Stimulated activated CD8-positive, alpha-beta memory T cell treated with anti-CD3 and anti-CD28 coated beads, Interleukin-4, amount 100 ng/mL, for 1 hour (primary cell): ENCODE measurements at places on chromosomes 3 and 15.

- DNase-seq: no peak
Observed at GRCh38 chr3:51340013-51340829, 44.9 kb upstream of the MANF start.

- no peak for DNase-seq
Observed at GRCh38 chr15:60787837-60788691, 309.1 kb upstream of the ICE2 start.

- no peak for DNase-seq
Observed at GRCh38 chr3:195907684-195907933, 742 bp downstream of the TNK2 start.

DNA sequence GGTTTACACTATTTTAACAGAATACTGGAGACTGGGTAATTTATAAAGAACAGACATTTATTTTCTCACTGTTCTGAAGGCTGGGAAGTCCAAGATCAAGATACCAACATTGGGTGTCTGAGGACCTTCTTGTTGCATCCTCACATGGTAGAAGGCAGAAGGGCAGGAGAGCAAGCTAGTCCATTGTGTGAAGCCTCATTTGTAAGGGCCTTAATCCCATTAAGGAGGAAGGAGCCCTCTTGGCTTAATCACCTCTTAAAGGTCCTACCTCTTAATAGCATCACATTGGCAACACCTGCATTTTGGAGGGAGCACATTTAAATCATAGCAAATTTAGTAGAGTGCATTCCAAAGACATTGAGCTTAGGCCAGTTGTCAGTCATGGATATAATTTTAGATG, 26.2 kb downstream of the UBE2Q2 start:
- no peak for DNase-seq

DNA sequence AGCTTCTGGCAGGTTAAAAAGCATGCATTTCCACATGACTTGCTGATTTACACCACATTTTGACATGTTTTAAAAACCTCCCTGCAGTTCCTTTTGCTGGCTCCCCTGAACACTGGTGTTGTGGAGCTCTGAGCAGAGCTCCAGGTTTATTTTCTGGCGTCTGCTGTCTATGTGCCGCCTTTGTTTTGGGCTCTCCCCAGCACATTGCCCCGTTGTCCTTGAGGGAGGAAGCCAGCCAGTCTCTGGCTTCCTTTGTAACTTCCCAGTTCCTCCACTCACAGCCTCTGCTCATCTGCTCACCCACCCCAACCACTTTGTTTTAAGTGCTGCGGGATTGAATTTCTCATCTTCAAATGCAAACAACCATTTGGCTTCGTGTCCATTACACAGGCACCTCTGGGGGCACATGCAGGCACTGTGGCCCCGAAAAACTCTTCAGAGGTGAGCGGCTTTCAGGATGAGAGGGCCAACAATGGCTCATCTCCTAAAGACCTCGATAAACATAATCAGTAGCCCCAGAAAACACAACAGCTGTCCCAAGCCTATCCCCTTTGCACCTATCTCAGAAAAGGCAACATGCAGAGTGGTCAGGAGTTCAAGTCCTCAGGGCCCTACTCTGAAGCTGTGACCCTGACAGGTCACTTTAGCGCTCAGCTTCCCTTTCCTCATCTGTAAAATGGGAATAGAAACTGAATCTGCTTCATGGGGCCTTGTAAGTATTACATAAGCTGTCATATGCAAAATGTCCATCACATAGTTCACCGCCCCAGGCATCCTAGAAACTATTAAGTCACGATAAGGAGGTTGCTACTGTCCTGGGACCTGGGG, 1.3 kb upstream of the MEF2A start:
- no peak for DNase-seq

GRCh38 chr3:15974647-15975046, 176.9 kb upstream of the ANKRD28 start:
- no peak for DNase-seq

GRCh38 chr3:23987356-23987755, 42.3 kb downstream of the NR1D2 start:
- no peak for DNase-seq

DNA sequence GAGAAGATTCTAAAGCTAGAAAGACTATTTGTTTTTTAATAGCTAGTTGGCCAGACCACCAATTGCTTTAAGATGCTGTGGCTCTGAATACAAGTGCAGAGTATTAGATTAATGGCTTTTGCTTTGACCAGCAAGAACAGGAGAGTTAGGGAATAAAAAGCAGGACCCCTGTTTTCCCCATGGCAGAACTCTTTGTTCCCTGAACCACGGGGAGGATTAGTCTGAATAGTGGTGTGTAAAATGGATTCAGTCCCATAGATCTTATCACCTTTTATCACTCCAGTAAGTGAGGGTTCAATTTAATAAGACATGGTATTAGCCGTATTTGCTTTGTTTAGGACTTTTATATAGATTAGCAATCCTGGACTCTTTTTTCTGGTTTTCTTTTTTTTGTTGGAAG, 562.6 kb upstream of the DPPA4 start:
- no peak for DNase-seq

GRCh38 chr3:197549261-197549885, 6.4 kb downstream of the BDH1 start:
- no peak for DNase-seq

- no peak for DNase-seq
Observed at GRCh38 chr3:149087208-149087607, 875 bp upstream of the HLTF start.

DNA sequence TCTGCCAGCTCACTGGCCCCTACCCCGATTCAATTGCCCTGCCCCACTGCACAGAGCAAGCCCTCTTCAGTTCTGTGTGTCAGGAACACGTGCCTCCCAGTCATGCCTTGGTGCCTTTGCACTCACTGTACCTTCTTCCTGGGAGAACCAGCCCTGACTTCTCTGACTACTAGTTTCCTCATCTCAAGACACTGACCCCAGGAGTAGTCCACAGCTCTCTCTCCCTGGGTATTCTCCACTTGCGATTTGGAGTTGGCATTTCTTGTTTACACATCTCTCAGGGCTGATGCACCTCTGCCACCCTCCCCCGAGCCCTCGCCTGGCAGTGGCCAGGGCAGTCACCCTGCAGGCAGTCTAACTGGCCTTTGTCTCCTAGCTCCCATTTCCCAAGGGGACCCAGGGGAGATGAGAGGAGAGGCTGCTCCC, 5.7 kb downstream of the CISH start:
- DNase-seq: no peak

DNA sequence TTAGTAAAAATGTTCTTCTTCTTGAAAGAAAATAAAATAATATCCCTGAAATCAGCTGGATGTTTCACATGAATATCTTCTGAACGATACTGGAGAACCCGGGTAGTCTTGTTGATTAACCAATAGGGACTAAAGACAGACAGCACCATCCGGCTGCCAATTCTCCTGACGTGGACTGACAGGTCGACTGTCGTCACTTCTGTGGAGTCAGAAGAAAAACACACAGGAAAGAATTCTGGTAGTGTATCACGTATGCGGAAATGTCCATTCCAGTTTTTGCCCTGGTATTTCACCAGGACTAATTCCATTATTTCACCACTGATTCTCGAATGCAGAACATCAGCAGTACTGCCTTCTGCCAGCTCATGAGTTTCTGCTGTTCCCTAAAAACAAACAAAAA, 144.6 kb downstream of the VPS13C start:
- no peak for DNase-seq

DNA sequence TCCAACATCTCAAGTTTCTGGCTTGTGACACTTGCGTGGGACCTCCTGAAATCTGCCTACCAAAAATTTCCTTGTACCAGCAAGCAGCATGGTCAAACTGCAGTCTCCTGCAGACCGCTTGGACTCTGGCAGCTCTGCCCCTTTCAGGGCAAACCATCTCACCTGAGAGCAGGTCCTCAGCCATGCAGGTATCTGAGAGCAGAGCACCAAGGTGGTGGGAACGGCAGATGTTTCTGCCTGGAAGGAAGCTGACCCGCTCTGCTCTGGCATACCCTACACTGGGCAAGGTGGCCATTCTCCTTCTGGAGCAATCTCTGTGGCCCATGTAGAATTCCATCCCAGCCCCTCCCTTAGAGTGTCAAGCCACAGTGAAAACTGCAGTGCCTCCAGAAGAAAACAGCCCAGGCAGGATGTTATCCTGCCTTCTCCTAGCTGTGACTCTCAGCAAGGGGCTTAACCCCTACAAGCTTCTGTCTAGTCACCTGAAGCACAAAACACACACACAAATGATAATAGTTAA, 21.6 kb downstream of the MESD start:
- DNase-seq: no peak

DNA sequence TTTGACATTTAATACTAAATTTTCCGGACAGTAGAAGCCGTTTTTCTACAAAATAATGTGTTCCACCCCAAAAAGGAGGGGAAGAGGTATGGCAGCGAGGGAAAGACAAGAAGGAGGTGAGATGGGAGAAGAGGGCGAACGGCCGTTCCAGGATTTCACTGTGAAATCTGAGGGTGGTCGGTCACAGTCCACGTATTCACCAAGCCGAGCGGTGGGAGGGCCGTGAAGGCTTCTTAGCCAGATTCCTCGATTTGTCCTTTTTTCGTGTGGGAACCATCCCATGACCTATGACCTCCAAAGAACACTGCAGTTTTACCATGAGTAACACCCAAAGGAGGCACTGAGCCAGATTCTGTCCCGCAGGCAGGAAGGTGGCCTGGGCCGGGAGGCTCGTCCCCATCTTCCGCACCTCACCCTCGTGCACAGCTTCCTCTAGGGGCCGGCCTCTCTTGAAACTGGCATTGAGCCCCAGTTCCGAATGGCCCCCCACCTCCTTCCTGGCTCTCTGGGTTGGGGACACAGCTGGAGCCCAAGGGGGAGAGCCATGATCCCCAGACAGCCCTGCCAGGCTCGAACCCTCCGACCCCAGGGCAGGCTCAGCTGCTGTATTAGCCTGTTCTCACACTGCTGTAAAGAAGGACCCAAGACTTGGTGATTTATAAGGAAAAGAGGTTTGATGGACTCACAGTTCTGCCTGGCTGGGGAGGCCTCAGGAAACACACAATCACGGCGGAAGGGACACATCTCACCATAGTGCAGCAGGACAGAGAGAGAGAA, 23.7 kb downstream of the XXYLT1 start:
- no peak for DNase-seq

- DNase-seq: no peak
Observed at GRCh38 chr3:138220788-138221187, 33.7 kb downstream of the ARMC8 start.

- DNase-seq: no peak
Observed at GRCh38 chr3:14179114-14179465, 473 bp downstream of the LSM3 start.

GRCh38 chr3:79204351-79204750, 563.4 kb downstream of the ROBO1 start:
- DNase-seq: no peak

- no peak for DNase-seq
Observed at GRCh38 chr3:69423463-69424155, 37.7 kb upstream of the FRMD4B start.

DNA sequence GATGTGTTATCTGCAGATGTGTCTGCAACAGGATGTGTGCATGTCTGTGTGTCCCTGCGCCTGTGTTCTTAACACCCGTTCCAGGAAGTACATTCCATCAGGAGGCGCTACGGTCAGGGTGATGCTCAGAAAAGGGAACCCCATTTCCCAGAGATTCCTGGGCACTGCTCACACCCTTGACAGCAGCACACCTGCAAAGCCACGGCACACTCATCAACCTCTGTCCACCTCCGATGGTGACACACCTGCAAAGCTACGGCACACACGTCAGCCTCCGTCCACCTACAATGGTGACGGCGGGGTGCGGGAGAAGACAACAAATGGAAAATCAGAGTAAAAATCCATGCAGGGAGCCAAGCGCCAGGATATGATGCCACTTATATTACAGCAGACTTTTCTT, 55.4 kb downstream of the NIPA2 start:
- DNase-seq: no peak

- no peak for DNase-seq
Observed at GRCh38 chr3:77707281-77707680, 667.4 kb downstream of the ROBO2 start.

DNA sequence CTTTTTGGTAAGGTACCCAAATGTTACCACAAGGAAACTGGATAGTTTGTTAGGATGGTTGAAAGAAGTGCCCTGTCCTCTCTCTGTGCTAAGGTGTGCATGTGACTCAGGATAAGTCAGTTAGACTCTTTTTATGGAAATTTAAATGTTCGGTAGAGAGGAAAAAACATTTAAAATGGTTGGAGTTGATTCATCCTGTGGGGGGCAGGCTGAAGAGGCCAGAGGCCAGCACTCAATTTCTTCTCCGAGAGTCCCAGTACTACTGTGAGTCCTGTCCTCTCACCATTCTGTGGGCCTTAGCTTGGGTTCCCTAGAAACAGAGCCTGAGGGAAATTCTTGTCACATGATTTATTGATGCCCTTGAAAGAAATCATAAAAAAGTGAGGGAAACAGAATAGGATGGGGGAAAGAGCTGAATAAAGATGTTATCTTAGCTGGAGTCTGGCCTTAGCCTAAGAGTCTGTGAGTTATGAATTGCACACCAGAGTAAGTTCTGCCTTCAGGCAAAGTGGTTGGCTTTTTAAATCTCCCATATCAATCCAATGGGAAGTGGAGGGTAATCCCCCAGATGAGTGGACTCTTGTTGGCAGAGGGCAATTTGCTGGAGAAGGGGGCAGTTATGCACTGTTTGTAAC, 106.5 kb upstream of the GALNT15 start:
- DNase-seq: no peak

- DNase-seq: no peak
Observed at GRCh38 chr15:75353604-75354003, 6.8 kb downstream of the NEIL1 start.

DNA sequence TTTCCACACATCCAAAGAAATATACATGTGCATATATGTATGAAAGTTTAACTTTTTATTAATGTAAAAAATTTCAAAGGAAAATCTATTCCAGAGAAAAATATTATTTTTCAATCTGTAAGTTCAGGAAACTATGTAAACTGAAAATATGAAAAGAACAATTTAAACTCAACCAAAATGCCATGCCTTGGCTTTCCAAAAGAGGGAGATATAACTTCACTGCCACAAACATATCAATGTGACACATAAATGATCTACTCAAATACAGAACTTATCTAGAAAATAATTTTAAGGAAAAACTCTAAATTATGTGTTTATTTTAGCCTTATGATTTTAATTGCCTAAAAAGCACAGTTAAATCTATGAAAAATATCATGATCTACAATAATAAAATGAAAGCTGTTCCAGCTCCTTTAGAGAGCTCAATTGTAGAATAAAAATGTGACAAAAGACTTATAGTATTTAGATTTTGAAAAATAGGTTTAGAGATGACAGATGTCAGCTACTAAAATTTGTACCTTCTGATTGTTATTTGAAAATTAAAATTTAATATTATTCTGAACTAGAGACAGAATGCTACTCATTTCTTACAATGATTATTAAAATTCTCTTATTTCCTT, 94.8 kb downstream of the GBE1 start:
- DNase-seq: no peak

GRCh38 chr3:124250053-124250452, 258.1 kb upstream of the ROPN1 start:
- DNase-seq: no peak
